ENCODE measurements at places on chromosomes 4 and X.

GRCh38 chrX:43313035-43313434 lies 343.1 kb upstream of the MAOA start:
- DNase-seq: no peak

- no peak for DNase-seq
These were observed 59.7 kb upstream of the PGRMC2 start for GRCh38 chr4:128347175-128347868.

- no peak for DNase-seq
These were observed 879.2 kb upstream of the IGFBP7 start for GRCh38 chr4:57989430-57989829.

DNA sequence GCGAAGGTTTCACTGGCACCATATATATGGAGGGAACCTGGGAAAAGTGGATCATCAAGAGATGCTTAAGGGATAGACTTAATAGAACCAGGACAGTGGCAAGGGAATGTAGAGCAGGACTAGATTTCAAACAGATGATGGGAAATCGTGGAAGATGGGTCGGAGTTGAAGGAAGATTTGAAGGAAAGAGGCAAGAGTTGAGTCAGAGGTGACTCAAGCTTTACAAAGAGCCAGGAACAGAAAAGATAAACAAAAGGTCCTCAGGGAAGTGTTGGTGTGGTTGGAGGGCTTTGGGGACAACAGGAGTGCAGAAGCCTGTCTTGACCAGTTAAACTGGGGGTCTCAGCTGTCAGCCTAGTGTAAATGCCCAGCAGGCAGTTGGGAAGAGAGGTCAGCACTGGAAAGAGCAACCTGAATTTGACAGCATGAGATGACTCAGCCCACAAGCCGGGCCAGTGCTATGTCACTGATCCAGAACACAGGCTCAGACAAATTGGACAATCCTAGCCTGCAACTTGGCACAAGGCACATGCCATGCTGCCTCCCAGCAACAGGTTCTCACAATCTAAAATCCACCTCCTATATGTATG lies 230.5 kb downstream of the IDS start:
- no peak for DNase-seq

Measured in CD8-positive, alpha-beta T cell (primary cell).